Activated T-cell treated with anti-CD3 and anti-CD28 coated beads, Interleukin-2, amount 50 U/mL, for 72 hours (primary cell): ENCODE measurements at places on chromosomes 3 and 15.

DNA sequence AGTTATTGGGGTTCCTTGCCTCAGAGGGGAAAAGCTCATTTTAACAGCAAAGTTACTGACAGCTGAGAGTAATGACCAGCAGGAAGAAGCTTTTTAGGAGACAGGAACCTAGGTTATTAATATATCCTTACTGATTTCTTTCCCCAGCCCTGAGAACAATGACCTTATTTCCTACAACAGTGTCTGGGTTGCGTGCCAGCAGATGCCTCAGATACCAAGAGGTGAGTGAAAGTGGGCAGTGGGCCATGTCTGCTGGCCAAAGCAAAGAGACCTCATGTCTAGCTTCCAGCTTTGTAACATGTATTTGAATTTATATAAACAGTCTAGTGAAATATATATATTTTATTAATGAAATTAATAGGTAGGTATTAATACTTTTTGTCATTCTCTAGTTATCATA is 5.0 kb downstream of the CCNDBP1 start:
- no peak overlapping the region for H3K4me3 ChIP-seq
- no peak overlapping the region for H3K27ac ChIP-seq
- peaks cover 16% of the 10 kb centered on the region for H3K4me1 ChIP-seq
- no peak for DNase-seq

- no peaks in the 10 kb centered on the region for H3K4me1 ChIP-seq
- no peaks in the 10 kb centered on the region for H3K36me3 ChIP-seq
- no peaks in the 10 kb centered on the region for H3K27me3 ChIP-seq
- DNase-seq, result no peak
- H3K4me3 ChIP-seq, result no peak overlapping the region
- no peak overlapping the region for H3K27ac ChIP-seq
Observed at GRCh38 chr3:144546539-144546938, 574.9 kb downstream of the DIPK2A start.

- no peak for DNase-seq
- peaks cover 13% of the 10 kb centered on the region for H3K4me1 ChIP-seq
- H3K36me3 ChIP-seq, result no peaks in the 10 kb centered on the region
- no peak overlapping the region for H3K4me3 ChIP-seq
- H3K27me3 ChIP-seq, result no peaks in the 10 kb centered on the region
Observed at GRCh38 chr3:42117175-42118008, 26.2 kb downstream of the TRAK1 start.

DNA sequence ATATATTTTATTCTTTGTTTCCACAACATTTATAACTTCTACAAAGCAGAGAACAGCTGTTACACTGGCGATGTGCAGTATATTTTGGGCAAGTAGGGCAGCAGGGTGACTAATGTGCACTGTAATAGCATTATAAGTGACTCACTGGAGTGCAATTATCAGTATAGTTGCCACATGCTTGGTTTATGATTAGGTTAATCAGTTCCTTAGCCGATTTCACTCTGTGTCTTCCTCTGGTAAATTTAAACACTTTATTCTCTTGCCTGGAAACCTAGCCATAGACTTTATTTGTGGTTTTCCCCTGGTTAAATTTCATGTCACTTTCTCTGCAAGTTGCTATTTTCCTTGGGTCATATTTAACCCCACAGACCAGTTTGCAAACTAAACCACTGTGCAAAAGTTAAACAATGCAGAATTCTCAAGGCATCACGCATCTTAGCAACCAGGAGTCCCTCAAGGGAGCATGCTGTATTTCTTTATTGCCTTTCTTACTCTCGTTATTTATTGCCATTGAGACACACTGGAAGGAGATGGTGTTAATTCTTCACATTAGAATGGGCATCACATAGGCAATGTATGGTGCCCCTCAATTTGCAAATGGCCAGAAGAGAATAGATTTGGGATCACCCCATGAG is 690.2 kb upstream of the DPPA4 start:
- DNase-seq, result no peak
- no peak overlapping the region for H3K27ac ChIP-seq
- no peaks in the 10 kb centered on the region for H3K4me1 ChIP-seq
- H3K36me3 ChIP-seq, result no peaks in the 10 kb centered on the region
- H3K27me3 ChIP-seq, result no peaks in the 10 kb centered on the region
- no peak overlapping the region for H3K4me3 ChIP-seq

GRCh38 chr3:62667714-62668113 is 207.5 kb downstream of the CADPS start:
- peaks cover 14% of the 10 kb centered on the region for H3K27me3 ChIP-seq
- DNase-seq, result no peak
- no peak overlapping the region for H3K27ac ChIP-seq
- no peaks in the 10 kb centered on the region for H3K36me3 ChIP-seq
- H3K4me1 ChIP-seq, result no peaks in the 10 kb centered on the region

DNA sequence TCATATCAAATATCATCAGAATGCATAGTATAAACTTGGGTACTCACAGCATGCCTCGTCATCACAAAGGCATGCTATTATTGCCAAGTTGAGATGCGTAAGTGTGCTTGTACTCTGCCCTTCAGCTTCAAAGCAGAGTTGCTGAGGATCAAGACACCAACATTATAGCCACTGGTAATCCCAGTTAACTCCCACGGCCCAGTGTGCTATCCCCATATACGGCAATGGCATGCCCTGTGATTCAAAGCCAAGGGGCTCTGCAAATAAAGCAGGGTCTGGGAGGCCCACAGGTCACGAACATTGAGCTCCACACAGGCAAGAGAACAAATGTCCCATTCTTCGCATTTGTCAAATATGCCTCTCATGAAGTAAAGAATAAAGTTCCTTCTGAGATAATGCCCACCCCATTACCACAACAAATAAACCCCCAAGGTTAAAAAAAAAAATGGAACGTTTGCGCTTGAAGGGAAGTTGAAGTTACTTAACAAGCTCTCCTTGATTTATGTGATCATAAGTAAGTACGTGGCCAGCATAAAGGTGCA is 298.1 kb upstream of the NECTIN3 start:
- H3K27me3 ChIP-seq, result peaks cover 7% of the 10 kb centered on the region
- H3K27ac ChIP-seq, result no peak overlapping the region
- no peak for DNase-seq
- no peaks in the 10 kb centered on the region for H3K4me1 ChIP-seq
- no peak overlapping the region for H3K4me3 ChIP-seq
- no peaks in the 10 kb centered on the region for H3K36me3 ChIP-seq

GRCh38 chr3:37197810-37198371 is 23.5 kb upstream of the LRRFIP2 start:
- H3K4me1 ChIP-seq, result no peaks in the 10 kb centered on the region
- no peak for DNase-seq
- no peak overlapping the region for H3K27ac ChIP-seq
- H3K36me3 ChIP-seq, result no peaks in the 10 kb centered on the region
- no peak overlapping the region for H3K4me3 ChIP-seq
- H3K27me3 ChIP-seq, result peaks cover 14% of the 10 kb centered on the region

- peaks cover 72% of the 10 kb centered on the region for H3K27me3 ChIP-seq
- peaks cover 52% of the 10 kb centered on the region for H3K4me1 ChIP-seq
- H3K27ac ChIP-seq, result no peak overlapping the region
- H3K4me3 ChIP-seq, result peak overlapping the region; percentile 73
Observed at GRCh38 chr3:138947495-138948121, 591 bp downstream of the FOXL2NB start.

DNA sequence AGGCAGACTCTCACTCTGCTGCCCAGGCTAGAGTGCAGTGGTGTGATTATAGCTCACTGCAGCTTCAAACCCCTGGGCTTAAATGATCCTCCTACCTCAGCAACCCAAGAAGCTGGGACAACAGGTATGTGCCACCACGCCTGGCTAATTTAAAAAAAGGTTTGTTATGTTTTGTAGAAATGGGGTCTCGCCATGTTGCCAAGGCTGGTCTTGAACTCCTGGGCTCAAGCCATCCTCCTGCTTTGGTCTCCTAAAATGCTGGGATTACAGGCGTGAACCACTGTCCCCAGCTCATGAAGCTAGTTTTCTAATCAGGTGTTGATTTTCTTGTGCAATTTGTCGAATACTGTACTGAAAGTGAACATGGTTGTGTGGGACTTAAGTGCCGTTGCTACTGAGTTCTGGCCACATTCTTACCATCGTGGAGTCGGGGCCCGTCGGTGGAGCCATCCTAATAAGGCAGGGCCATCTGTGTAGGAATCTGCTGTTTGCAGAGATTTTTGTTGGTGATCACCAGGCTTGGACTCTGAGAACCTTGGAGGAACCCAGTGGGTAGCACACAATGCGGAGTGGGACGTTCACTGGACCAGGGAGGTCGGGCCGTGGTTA is 193.2 kb downstream of the GOLGA6L6 start:
- H3K36me3 ChIP-seq, result no peaks in the 10 kb centered on the region
- no peaks in the 10 kb centered on the region for H3K4me1 ChIP-seq
- no peak overlapping the region for H3K4me3 ChIP-seq

- H3K36me3 ChIP-seq, result no peaks in the 10 kb centered on the region
- H3K4me1 ChIP-seq, result peaks cover 5% of the 10 kb centered on the region
- no peak overlapping the region for H3K4me3 ChIP-seq
- no peak overlapping the region for H3K27ac ChIP-seq
- peaks cover 19% of the 10 kb centered on the region for H3K27me3 ChIP-seq
Observed at GRCh38 chr3:127394031-127394430, 106.2 kb upstream of the PRR20G start.

- no peak overlapping the region for H3K4me3 ChIP-seq
- H3K27me3 ChIP-seq, result no peaks in the 10 kb centered on the region
- H3K36me3 ChIP-seq, result no peaks in the 10 kb centered on the region
- DNase-seq, result no peak
Observed at GRCh38 chr3:169402672-169403360, 260.7 kb downstream of the MECOM start.

DNA sequence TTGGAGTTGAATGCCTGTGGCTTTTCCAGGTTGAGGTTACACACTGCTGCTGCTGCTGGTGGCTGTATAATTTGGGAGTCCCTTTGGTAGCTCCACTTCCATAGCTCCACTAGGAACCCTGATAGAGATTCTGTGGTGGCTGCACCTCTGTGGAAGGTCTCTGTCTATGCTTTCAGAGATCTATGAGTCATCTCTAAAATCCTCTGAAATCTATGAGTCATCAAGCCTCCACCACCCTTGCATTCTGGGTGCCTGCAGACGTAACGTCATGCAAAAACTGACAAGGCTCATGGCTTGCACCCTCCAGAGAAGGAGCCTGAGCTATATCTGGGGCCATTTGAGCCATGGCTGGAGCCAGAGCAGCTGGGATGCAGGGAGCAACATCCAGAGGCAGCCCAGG is 1037.0 kb upstream of the CFAP20DC start:
- peak; percentile 55 for DNase-seq
- H3K36me3 ChIP-seq, result peaks cover 52% of the 10 kb centered on the region
- no peaks in the 10 kb centered on the region for H3K27me3 ChIP-seq
- peak overlapping the region; percentile 57 for H3K4me3 ChIP-seq

DNA sequence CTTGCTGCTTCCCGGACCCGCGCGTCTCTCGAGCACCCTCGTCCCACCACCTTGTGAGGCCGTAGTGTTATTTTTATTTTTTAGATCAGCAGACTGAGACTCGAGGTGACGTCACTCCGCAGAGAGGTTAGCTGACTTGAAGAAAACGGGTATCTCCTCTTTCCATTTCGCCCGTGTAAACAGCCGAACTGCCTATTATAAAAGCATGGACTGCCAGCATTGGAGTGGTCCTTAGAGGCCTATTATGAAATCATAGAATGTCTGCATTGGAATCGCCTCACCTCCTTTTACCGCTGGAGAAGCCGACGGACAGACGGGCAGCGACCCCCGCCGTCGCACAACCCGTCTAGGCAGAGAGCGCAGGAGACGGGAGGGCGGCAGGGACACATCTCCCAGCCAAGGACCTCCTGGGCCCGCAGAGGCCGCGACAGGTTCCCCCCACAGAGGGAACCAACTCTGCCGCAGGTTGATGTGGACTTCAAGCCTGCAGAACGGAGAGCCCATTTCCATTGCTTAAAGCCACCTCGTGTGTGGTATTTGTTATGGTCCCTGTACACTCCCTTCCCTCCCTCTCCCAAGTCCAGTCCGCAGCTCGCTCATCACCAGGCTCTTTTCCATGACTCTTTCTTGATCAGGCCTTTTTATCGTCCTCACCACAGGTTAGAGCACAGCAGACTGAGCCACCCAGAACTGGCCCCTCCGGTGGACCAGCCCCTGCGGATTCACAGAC is 540 bp upstream of the PPP1R2 start:
- H3K27me3 ChIP-seq, result no peaks in the 10 kb centered on the region
- peak overlapping the region; percentile 48 for H3K27ac ChIP-seq
- peak; percentile 30 for DNase-seq

DNA sequence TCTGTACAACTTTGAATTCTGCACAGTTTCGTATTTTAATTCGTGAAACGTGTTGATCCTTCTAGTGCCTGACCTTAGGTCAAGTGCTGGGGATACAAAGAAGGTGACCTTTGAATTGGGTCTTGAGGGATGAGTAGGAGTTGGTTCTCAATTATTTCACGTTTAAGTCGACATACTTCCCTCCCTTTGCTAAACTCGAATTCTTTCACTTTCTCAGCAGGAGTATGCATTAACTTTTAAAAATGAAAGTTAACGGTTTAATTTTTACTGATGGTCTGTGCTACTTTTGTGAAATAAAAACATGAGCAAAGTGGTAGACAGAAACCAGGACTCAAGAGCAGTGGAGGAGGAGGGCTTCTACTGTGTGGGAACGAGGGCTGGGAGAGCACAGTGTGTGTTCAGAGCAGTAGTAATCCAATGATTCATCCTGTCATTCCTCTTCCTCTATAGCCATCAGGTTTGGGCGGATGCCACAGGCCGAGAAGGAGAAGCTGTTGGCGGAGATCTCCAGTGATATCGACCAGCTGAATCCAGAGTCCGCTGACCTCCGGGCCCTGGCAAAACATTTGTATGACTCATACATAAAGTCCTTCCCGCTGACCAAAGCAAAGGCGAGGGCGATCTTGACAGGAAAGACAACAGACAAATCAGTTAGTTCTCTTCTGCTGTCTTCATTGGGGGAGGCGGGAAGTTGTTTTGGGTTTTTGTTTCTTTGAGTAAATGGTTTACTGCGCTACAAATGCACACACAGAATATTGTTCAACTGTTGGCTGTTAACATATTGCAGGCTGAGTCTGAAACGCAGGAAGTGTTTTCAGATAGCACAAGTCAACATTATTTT is 78.6 kb upstream of the TSEN2 start:
- H3K4me1 ChIP-seq, result peaks cover 7% of the 10 kb centered on the region
- no peaks in the 10 kb centered on the region for H3K36me3 ChIP-seq
- H3K27ac ChIP-seq, result no peak overlapping the region
- H3K27me3 ChIP-seq, result peaks cover 40% of the 10 kb centered on the region
- no peak overlapping the region for H3K4me3 ChIP-seq
- DNase-seq, result no peak

DNA sequence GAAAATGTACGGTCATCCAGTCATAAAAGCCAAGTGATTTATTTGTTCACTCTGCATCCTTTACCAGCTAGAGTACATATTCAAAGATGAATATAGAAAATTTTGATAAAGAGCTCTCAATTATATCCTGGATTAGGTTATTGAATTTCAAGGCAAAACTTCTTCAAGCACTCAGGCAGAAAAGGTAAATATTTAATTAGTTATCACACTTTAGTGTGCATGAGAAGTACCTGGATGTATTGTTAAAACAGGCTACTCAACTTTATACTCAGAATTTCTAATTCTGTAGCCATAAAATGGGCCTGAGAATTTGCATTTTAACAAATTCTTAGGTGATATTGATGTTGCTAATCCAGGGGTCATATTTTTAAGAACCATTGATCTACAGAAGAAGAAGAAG is 45.3 kb downstream of the ILDR1 start:
- peaks cover 5% of the 10 kb centered on the region for H3K27me3 ChIP-seq
- H3K4me1 ChIP-seq, result no peaks in the 10 kb centered on the region
- peaks cover 5% of the 10 kb centered on the region for H3K36me3 ChIP-seq
- H3K27ac ChIP-seq, result no peak overlapping the region

GRCh38 chr3:140341817-140342403 is 336.0 kb upstream of the TRIM42 start:
- H3K27ac ChIP-seq, result no peak overlapping the region
- H3K4me3 ChIP-seq, result no peak overlapping the region
- H3K4me1 ChIP-seq, result no peaks in the 10 kb centered on the region
- DNase-seq, result no peak
- no peaks in the 10 kb centered on the region for H3K36me3 ChIP-seq

GRCh38 chr3:59313365-59313764 is 263.5 kb upstream of the CFAP20DC start:
- peaks cover 4% of the 10 kb centered on the region for H3K36me3 ChIP-seq
- peak; percentile 61 for DNase-seq
- peaks cover 23% of the 10 kb centered on the region for H3K4me1 ChIP-seq
